ENCODE measurements at places on chromosomes 12 and 14.

- ATAC-seq = no peak
These were observed 104.2 kb upstream of the AMN1 start for GRCh38 chr12:31832740-31833729.

DNA sequence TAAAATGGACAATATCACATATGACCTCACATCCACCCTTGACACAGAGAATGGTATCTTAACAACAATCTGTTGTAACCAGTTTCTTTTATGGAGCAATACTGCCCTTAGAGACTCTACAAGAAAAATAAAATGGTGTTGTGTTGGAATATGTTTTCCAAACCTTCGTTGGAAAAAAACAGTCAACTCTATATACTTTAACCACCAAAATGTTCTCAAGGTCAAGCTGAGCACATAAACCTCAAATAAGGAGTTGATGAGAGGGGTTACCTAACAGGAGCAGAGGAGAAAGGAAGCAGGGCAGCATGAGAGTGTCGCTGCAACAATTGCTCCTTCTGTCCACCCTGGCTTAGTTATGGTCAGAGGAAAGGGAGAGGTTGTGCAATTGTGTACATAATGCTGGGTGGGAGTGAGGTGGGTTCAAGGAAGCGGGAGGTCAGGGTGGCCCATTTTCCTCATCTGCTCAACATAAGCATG lies 179.2 kb upstream of the BMP4 start:
- ATAC-seq = no peak

GRCh38 chr14:98165976-98166375 lies 1106.0 kb downstream of the BCL11B start:
- no peak for ATAC-seq

GRCh38 chr12:118312578-118312977 lies 60.1 kb downstream of the TAOK3 start:
- no peak for ATAC-seq

DNA sequence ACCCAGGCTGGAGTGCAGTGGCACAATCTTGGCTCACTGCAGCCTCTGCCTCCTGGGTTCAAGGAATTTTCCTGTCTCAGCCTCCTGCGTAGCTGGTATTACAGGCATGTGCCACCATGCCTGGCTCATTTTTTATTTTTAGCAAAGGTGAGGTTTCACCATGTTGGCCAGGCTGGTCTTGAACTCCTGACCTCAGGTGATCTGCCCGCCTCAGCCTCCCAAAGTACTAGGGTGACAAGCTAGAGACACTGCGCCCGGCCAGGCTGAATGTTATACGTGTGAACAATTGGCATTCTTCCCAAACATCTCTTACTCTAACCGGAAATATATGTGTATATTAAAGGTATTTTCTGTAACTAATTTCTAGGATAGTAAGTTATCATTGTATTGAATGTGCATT lies 13.2 kb upstream of the LIMA1 start:
- ATAC-seq = no peak

DNA sequence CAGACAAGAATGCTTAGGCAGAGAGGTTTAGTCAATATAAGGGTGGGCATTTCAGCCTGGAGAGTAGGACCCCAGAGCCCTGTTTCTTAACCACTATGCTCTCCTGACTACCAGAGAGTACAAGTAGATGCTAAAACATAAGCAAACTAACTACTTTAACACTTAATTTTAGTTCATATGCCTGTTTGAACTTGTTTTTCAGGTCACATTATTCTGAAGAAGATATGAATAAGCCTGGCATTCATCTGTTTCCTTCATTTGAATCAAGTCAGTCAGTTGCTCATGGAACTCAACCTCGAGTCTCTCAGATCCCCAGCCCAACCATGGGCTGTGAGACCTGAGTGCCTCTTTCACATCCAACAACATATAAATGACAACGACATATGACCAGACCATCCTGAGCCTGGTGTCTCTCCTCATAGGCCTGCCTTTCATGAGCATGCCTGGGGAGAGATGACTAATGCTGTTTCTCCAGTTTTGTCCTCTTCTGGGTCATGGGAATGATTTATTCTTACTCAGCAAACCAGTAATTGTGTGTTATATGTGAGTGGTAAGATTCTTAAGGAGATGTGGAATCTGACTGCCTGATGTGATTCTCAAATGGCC lies 251.1 kb upstream of the BTG1 start:
- ATAC-seq = peak; percentile 89

GRCh38 chr14:60226298-60226697 lies 22.7 kb upstream of the PPM1A start:
- no peak for ATAC-seq

DNA sequence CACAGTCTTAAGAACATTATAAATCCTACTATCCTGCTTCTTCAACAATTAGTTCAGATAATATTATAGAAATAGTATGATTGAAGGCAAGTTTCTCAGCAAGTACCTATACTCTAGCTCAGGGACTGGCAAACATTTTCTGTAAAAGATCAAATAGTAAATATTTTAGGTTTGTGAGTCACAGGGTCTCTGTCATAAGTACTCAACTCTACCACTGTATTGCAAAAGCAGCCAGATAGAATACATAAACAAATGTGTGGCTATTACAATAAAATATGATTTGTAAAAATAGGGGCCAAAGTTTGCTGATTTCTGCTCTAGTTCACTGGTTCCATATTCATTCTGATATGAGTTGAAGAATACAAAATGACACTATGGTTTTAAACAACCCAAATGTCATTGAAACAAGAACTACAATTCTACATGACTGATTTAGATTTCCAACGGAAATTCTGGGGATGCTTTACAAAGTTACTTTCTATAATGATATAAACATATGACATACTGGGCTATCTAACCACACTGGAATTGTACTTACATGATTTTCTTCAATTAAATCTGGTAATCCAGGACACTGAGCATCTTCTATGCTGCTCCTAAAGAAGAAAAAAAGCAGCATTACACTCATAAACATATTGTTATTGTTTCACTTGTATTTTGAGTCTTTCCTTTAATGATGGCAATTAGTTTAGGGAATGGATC lies 23.2 kb downstream of the LGALS3 start:
- ATAC-seq = no peak

GRCh38 chr12:28699029-28699428 lies 450.0 kb upstream of the FAR2 start:
- no peak for ATAC-seq

DNA sequence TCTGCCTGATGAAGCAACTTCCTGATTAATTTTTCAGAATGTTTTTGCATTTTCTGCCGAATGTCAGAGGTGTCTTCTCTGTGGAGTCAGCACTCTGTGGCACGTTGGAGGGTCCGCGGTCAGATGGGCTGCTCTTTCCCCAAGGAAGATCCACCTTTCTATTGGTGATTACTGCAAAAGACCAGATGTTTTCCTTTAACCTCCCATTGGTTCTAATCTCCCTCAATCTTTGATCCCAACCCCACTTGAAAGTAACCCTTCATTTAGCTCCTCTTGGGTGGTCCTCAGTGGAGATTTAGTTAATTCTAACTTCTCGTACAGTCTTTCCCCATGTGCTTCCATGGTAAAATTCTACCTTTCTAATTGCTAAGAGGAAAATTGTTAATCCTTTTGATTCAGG lies 397.7 kb upstream of the DDHD1 start:
- ATAC-seq = no peak

DNA sequence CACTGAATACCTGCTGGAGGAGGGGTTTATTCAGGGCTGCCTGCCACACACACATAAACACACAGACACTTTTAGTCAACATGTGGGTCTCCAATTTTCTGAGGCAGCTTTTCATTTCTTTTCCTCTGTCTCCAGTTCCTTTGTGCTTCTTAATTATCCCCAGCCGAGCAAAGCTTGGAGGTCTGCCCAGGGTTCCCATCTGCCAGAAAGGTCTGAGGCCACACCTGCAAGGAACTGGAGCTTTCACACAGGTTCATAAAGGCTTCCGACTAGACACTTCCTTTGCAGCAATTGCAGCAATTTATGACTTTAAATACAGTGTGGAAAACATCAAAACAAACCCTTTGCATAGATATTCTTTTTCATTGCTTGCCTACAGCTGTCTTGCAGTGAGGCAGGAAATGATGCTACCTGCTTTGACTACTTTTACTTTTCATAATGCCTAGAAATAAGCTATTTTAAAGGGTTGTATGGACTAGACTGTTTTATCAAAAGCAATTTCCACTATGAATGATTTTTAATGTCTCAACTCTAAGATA lies 1318.9 kb downstream of the AACS start:
- no peak for ATAC-seq

DNA sequence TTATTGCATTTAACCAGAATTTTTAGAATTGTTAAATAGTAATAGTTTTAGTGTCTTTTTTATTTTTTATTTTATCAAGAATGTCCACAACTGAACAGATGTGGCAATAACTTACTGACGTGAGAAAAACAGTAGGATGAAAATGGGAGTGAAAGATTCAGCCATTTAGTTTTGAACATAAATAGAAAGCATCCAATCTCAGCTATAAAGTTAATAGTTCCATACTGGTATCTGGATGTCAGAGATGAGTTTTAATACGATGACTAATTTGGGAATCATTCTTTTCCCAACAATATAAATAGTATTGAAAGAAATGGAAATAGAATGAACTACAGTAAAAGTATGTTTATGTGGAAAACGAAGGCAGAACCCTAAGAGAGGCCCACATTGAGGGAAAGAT lies 159.4 kb downstream of the EPS8 start:
- ATAC-seq = no peak

- ATAC-seq = no peak
These were observed 25.6 kb upstream of the MED13L start for GRCh38 chr12:116303066-116303465.

GRCh38 chr12:24268663-24269186 lies 319.3 kb upstream of the SOX5 start:
- no peak for ATAC-seq

DNA sequence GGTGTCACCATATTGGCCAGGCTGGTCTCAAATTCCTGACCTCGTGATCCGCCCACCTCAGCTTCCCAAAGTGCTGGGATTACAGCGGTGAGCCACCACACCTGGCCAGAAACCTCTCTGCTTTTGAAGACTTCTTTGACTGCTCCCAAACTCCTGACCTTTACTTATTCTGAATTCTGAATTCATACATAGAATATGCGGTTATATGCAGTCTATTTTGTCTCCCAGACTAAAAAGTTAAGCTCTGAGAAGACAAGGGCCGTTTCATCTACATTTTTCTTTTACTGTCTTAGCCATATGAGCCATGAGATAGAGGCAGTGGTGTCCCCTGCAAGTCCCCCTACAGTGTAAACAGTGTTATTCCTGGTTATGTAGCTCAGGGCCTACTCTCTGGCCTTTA lies 179.3 kb downstream of the NTF3 start:
- ATAC-seq = no peak

GRCh38 chr12:84572196-84572595 lies 340.4 kb downstream of the SLC6A15 start:
- no peak for ATAC-seq

DNA sequence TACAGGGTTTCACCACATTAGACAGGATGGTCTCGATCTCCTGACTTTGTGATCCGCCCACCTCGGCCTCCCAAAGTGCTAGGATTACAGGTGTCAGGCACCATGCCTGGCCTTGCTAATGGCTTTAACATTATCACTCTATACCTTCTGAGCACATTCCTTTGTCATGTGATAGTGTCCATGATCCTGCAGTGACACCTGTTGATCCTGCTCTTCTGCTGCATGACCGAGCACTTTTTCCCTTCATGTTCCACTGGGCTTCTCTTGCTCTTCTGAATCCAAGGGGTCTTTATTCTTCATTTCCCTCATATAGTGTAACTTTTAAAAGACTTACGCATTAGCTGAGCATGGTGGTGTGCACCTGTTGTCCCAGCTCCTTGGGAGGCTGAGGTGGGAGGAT lies 11.6 kb downstream of the ZNF268 start:
- ATAC-seq = no peak

DNA sequence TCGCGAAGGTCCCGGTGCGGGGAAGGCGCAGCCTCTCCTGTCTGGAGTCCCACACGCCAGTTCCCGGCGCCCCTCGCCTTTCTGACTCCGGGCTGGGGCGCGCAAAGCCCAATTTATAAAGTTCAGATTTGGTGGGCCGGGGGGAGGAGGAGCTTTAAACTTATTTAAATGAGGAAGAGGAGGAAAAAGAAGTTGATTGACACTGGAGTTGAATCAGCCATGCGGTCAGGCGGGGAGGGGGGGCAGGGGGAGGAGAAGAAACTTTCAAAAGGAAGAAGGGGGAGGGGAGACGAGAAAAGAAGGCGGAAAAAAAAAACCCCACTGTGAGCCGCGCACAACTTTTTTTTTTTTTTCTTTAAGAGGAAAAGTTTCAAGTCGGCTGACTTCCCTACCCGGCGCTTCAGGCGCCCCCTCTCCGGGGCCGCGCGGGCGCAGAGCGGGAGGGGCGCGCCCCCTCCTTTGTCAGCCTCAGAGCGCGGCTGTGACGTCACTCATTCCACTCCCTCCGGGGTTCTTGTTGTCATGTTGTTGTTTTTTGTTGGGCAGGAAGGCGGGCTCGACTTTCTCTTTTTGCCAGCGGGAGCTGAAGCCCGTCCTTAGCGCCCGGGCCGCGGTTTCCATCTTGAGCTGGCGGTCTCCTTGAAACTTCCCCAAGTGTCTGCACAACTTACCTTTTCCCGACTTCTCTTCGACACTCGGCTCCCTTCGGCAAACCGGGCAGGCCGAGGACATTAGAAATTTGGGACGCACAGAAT lies at the start of gene ZFP36L1:
ZFP36L1 (minus strand) TSS at position 89 of the 755 bp plus-strand sequence. CDS start 129 bp downstream, outside the sequence.
- peak; percentile 25 for ATAC-seq

DNA sequence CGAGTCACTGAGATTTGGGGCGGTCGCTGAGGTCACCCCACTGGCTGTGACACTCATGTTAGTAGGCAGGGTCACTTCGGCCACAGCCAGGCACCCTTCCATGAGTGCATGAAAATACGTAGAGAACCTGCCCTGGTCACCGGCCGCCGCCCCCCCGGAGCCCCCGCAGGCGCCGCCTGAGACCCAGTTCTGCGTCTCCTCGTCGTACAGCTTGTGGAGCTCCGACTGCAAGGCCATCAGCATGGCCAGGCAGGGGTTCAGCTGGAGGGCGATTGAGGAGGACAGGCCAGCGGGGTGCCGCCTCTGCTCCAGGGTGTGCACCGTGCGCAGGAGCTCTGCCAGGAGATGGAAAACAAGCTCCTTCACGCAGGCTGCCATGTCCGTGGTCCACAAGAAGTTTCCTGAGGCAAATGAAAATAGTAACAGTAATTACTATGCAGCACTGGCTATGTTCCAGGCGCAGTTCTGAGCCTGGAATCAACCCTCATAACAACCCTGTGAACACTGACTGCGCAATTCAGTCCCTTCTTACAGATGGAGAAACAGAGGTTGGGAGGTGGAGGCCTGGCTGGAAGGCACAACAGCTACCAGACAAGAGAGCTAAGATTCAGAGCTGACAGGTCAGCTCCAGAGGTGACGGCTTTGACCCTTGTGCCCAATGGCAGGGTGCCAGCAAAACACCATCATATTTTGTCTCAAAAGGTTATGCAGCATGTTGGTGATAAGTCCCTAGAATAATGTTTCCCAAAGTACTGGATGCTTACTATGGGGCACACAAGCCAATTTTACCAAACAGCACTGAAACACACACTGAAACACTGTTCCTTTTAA lies 59.9 kb downstream of the TRAFD1 start:
- ATAC-seq = no peak

GRCh38 chr14:96626916-96627315 lies 124.7 kb downstream of the PAPOLA start:
- no peak for ATAC-seq

GRCh38 chr12:47686645-47687240 lies 19.1 kb downstream of the RPAP3 start:
- ATAC-seq = no peak
